GM23338 (cell line): ENCODE measurements at places on chromosomes 5 and 9.
A peak's percentile ranks its signal among the peaks of the same experiment; 100 is the strongest.

GRCh38 chr5:115033861-115034260 lies 135.8 kb downstream of the TRIM36 start:
- peak; percentile 68 for DNase-seq

DNA sequence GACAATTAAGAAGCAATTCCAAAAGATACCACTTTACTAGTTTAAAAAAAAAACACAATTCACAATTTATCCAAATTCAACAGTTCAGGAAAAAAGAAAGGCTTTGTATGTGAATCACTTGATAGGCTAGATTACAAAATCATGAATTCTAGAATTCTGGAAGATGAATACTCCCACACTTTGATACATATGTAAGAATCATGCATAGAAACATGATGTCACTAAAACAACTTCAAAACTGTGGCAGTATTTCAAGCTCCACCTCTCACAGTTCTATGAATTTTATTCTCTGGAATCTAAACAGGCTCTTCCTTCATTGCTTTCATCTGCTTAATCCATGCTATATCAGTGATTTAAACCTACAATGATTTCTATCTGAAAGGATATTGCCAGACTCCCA lies 51.0 kb downstream of the GNAQ start:
- no peak for DNase-seq

GRCh38 chr9:106291786-106292185 lies 571.2 kb upstream of the ZNF462 start:
- DNase-seq = no peak

DNA sequence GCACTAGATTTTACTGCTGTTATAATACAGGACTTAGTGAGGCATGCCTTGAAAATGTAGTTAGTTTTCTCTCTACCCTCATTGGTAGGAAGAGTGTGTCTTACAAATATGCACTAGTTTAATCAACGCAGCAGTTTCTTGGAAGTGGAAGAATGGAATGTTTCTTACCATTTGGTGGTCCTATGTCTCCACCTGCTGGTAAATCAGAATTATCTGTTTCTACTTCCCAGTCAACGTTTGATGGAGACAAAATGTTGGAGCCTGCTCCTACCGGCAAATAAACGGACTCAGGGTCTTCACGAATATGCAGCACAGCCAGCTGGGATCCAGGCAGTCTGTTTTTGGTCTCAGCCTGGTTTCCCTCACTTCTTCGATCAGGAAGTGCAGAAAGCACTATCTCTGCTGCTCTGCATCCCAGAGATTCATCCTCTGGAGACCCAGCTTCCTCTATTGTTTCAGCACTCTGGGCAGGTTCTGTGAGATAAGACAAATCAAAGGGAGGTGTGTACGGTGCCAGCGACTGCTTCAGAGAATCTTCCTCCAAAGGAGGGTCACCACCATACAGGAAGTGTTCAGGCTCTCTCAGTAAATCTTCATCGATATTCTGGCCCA lies 59.5 kb upstream of the PCA3 start:
- peak; percentile 88 for DNase-seq

GRCh38 chr9:86272221-86272620 lies 10.1 kb downstream of the ISCA1 start:
- no peak for DNase-seq
